Ovary (tissue), 10 donors: ENCODE measurements at places on chromosomes 7 and 10.

- no peak for DNase-seq
These were observed 70.0 kb downstream of the AFAP1L2 start for GRCh38 chr10:114334301-114334700.

GRCh38 chr10:72087969-72088888 lies at the start of gene SPOCK2:
Gene SPOCK2 (minus strand): TSS chr10:72088551. CDS start chr10:72088328, 223 bp downstream.
- no peak for DNase-seq

GRCh38 chr7:111638078-111638477 lies 75.8 kb upstream of the IMMP2L start:
- no peak for DNase-seq

DNA sequence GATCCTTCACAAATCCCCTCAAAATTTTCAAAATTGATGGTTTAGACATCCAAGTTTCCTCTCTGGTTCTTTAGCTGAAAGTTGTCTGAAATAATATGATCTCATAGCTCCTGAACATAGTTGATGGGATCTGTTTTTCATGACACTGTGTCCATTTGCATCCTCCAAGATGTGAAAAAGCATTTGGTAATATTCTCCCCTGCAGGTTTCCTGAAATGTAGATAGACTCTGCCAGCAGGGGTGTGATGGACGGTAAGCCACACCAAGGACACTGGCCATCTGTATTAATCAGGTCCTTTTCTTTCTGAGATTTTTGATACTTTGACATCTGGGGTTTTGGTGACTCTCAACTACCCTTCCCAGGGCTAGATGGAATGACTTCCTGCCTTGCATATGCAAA lies 79.6 kb upstream of the GRB10 start:
- DNase-seq = no peak

DNA sequence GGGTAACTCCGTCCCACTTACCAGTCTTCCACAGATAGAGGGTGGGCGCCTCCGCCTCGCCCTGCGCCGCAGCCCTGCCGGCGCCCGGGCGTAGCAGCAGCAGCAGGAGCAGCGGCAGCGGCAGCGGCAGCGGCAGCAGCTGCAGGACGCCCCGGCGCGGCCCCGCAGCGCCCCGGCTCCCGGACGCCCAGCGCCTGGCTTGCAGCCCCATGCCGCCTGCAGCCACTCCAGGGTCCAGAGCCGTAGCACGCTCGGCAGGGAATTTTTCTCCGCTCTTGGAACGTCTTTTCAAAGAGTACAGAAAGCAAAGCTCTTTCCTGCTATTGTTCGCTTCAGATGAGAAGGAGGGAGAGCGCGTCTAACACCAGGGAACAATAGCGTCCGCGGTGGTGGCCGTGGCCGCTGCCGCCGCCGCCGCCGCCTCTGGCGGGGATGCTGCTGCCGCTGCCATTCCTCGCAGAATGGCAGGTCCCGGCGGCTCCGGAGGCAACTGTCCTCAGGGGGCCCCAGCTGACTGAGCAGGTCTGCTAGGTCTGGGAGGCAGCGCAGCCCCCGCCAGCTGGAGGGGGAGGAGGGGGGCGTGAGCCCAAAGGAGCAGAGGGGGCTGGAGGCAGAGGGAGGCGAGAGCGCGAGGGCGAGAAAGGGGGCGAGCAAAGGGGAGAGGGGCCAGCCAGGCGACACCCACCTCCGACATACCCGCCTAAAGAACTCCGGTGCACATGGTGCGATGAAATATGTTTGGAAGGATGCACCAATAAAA lies at the start of gene THSD7A:
THSD7A (minus strand) TSS at position 463 of the 760 bp plus-strand sequence; CDS start at position 211, 252 bp downstream.
- peak; percentile 18 for DNase-seq

- DNase-seq = no peak
These were observed 80.9 kb downstream of the FRMPD2 start for GRCh38 chr10:48193556-48193955.

GRCh38 chr7:191105-191980 lies 1.0 kb upstream of the FAM20C start:
- peak; percentile 51 for DNase-seq

DNA sequence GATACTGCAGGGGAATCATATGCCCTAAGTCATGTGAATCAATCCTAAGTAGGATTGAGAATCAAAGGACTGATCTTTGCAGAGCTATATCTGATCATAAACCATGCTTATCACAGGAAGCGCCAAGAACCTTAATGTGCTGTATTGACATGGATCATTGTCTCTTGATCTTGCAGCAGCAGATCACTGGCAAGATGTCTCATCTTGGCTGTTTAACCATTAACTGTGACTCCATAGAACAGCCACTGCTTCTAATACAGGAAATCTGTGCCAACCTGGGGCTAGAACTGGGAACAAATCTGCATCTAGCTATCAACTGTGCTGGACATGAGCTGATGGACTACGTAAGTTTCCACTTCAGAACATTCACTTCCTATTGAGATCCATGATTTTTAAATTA lies 21.6 kb downstream of the ENO4 start:
- DNase-seq = no peak

DNA sequence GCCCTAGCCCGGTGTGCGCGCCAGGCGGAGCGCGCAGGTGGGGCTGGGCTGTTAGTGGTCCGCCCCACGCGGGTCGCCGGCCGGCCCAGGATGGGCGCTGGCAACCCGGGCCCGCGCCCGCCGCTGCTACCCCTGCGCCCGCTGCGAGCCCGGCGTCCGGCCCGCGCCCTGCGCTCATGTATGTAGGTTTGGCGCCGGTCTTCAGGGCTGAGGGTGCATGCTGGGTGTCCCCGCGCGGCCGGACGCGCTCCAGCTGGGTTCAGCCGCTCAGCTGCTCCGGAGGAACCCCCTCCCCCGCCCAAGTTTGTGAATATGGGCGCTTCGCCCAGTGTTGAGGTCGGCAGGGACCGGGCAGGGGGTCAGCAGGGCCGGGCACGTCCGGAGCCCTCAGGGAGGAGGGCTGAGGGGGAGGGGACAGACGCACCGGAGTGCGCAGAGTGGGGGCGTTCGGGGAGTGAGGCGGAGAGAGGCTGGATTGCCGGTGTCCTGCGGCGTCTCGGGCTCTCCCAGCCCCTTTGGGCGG lies 559 bp downstream of the VWC2 start:
- DNase-seq = peak; percentile 70

- DNase-seq = no peak
These were observed 28.5 kb downstream of the CHAT start for GRCh38 chr10:49642311-49642710.

DNA sequence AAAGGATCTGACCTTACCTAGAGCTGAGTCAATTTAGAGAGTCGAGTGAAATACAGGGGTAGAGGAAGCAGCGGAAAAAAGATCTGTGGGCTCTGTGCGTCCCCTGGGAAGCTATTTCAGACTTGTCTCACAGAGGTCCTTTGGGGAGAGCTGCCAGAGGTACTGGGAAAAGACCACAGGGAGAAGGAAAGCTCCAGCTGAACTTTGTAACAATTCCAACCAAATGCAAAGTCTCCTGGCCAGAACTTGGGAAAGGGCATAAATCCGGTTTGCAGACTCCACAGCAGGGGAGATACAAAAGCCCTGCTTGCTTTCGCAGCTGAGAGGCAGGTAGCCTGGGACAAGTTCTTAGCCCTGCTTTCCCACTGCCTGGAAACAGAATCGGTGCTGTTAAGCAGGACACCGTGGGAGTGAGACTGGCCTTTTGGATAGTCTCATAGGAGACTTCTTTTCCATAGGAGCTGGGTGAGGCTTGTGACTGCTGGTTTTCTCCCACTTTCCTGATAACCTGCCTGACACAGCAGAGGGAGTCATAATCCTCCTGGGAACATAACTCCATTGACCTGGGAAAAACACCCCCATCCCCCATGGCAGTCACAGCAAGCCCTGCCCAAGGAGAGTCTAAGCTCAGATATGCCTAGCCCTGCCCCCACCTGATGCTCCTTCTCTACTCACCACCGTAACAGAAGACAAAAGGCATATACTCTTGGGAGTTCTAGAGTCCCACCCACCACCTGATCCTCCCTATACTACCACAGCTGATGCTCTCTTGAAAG lies 926.2 kb downstream of the KCNMA1 start:
- DNase-seq = no peak

GRCh38 chr7:89200758-89201157 lies 405.2 kb upstream of the TEX47 start:
- no peak for DNase-seq

- no peak for DNase-seq
These were observed 15.5 kb upstream of the WNT16 start for GRCh38 chr7:121313220-121313792.

DNA sequence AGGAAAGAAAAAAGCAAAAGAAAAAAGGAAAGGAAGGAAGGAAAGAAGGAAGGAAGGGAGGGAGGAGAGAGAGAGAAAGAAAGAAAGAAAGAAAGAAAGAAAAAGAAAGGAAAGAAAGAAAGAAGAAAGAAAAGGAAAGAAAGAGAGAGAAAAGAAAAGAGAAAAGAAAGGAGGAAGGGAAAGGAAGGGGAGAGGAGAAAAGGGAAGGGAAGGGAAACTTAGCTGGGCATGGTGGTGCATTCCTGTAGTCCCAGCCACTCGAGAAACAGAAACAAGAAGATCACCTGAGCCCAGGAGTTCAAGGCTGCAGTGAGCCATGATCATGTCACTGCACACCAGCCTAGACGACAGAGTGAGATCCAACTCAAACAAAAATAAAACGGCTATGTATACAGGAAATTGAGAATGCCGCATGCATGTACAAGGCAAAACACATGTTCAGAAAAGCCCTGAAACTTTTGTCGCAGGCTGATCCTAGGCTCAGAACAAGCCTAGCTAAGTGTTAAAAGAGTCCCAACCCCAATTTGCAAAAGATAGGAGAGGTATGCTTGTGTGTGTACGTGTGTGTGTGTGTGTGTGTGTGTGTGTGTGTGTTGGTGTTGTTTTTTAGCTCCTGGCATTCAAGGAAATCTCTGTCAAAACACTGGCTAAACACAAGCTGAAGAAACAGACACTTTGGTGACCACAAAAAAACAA lies 6.6 kb upstream of the NPC1L1 start:
- no peak for DNase-seq

DNA sequence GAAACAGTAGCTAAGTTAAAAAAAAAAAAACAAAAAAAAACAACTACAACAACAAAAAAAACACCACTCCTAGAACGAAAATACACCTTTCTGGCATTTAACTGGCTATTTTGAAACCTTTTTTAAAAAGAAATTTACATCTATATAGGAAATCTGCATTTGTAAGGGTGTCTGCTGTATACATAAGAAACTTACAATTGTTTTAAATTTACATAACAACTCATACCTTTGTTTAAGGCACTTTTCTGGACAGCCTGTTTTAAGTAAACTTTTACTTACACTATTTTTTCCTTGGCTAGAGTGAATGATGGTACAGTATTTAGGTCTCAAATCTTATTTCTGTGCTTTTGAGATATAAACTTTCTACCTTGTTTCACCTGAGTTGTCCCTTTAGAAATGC lies 34.0 kb upstream of the PAPSS2 start:
- no peak for DNase-seq

DNA sequence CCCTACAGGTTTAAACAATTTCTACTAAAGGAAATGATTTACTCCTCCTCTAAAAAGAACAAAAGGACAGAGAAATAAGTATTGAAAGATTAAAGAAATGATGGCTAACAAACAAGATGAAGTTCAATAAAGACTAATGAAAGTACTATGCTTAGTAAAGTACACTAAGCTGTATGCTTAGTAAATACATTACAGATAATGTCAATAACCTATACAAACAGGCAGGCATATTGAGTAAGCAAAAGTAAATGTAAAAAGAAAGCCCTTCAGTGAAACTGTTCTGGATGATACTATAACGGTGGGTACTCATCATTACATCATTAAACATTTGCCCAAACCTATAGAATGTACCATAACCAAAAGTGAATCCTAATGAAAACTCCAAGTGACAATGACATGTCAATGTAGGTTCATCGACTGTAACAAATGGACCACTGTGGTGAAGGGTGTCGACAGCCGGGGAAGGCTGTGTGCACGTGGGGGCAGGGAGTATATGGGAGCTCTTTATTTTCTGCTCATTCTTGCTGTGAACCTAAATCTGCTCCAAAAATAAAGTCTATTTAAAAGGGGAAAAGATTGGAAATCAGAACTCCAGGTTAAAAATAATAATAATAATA lies 34.0 kb downstream of the CYTH3 start:
- DNase-seq = no peak

DNA sequence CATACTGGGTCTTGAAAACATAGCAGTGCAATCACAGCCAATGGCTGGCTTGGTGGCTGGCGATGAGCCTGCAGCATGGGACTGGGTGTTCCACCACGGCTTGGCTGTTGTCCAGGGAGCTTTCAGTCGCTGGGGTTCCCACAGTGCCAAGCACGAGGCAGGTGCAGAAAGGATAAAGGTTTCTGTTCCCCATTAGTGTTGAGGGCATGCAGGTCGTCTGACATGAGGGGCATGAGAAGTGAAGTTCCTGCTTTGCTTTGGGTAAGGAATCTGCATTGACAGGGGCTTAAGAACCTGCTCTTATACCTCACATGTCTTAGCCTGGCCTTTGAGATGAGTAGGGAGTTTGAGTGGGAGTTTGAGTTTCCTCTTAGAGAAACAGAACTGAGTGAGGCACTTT lies 9.0 kb upstream of the CFTR start:
- DNase-seq = no peak

DNA sequence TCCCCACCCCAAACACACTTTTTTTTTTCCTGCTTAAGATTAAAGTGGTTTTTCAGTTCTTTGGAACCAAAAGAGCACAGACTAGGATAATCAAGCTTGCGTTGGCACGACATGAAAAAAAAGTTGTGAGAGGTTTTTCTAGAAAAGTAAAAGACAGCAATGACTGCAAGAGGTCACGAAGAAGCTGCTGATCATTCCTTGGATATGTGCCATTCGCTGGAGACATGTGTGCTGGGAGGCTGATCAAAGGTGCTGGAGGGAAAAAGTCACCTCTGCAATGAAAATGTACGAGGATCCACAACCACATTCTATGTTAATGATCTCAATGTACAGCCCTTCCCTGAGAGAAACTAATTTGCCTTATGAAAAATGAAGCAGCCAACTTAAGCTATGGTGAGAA lies 5.4 kb downstream of the AKR1B1 start:
- DNase-seq = no peak

DNA sequence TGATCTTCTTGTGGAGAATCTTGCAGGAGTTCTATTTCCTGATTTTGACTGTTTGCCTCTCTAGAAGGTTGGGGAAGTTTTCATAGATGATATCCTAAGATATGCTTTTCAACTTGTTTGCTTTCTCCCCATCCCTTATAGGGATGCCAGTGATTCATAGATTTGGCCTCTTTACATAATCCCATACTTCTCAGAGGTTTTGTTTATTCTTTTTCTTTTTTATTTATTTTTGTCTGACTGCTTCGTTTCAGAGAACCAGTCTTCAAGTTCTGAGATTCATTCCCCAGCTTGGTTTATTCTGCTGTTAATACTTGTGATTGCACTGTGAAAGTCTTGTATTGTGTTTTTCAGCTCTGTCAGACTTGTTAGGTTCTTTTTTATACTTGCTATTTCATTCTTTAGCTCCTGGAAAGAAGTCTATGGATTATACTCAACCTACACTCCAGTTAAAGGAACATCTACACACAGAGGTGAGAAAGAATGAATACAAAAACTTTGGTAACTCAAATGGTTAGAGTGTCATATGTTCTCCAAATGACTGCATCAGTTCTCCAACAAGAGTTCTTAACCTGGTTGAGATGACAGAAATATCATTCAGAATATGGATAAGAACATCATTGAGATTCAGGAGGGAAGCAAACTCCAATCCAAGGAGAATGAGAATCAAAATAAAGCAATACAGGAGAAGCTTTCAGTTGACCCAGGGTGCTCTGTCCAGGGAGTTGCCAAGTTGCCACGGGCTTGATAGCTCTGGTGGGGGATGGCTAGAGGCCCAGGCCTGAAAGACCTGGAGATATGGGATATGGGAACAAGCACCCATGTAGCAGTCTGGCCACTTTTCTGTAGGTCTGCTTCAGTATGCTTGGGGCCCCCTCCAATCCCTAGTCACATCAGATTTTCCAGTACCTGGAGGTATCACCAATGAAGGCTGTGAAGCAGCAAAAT lies 150.3 kb downstream of the AHR start:
- DNase-seq = no peak

GRCh38 chr10:74738542-74738941 lies 87.9 kb upstream of the KAT6B start:
- DNase-seq = no peak
